ENCODE measurements at places on chromosomes 5 and 9.
A peak's percentile ranks its signal among the peaks of the same experiment; 100 is the strongest.

DNA sequence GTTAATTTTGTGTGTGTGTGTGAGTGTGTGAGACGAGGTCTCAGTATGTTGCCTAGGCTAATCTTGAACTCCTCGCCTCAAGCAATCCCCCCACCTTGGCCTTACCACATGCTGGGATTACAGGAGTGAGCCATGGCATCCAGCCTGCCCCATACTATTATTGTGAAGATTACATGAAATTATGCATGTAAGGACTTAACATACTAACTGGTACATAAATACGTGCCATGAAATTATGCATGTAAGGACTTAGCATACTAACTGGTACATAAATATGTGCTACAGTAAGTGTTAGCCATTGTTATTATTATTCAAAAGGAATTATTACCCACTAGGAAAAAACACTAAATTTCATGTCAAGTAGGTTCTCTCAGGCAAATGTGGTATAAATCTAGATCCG, 16.2 kb downstream of the DMGDH start:
- DNase-seq: no peak

GRCh38 chr9:131731237-131731636, 8.6 kb downstream of the RAPGEF1 start:
- DNase-seq: no peak

DNA sequence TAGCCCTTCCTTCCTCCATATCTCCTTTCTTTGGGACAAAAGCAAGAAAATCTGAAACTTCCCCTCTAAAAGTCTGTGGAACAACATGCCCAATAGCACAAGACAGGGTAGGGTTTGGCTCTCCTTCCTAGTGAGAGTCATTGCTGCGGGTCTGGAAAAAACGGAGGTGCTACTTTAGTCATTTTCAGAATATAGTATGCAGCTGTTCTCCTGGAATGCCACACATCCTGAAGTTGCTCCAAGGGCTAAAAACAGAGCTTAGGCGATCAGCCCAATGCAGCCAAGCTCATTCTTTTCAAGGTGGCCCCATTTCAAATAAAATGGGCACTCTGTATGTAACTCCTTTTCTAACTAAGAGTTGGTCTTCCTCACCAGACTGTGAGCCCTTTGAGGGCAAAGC, 39.5 kb upstream of the MYOT start:
- no peak for DNase-seq

DNA sequence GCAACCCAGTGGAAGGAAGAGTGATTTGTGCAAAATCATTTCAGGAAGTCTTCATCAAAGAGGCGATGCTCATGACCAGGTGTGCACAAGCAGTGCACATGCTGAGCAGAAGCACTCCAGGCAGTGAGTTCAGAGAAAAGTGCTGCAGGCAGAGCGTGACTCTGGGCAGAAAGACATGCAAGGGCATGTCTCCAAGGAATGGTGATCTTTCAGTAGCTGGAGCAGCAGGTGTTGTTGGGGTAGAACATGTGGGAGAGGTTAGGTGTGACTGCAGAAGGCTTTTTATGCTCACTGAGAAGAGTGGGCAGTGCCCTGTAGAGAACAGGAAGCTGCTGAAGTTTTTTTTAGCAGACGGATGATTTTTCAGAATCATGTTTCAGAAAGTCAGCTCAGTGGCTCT, 545.4 kb upstream of the TLE4 start:
- DNase-seq: no peak

GRCh38 chr5:33738967-33739366, 152.8 kb downstream of the ADAMTS12 start:
- DNase-seq: no peak

GRCh38 chr5:107467137-107467932, 203.4 kb downstream of the EFNA5 start:
- no peak for DNase-seq

DNA sequence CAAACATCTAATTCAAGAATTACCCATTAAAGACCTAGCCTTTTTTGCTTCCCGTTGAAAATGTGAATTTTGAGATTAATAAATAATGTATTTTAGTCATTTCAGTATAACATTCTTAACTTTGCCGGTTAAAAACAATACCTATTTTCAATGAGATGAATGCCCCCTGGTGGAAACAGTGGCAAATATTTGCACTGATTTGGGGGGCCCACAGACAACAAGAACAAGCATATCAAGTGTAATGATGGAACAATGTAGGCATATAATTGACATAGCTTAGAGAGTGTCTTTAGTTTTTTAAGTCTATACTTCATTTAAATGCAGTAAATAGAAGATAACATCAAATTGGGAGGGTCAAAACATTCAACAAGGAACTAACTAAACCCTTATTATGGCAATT, 111.9 kb downstream of the NTRK2 start:
- DNase-seq: peak; percentile 65

DNA sequence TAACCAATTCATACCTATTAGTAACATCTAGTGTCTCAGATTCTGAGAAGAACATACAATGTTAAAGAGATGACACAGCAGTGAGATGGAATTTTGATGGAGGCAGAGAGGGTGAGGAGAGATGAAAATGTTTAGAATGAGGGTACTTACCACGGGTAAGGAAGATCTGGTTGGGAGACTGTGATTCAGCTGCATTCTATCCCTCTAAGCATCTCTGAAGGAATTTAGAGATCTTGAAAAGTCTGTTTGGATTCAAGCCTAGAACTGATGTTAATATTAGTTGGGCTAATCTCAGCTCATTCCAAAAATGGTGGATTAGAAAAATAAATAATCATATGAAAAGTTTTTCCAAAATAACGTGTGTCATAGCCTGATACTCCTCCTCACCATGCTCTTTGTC, 191.5 kb upstream of the CLINT1 start:
- no peak for DNase-seq

DNA sequence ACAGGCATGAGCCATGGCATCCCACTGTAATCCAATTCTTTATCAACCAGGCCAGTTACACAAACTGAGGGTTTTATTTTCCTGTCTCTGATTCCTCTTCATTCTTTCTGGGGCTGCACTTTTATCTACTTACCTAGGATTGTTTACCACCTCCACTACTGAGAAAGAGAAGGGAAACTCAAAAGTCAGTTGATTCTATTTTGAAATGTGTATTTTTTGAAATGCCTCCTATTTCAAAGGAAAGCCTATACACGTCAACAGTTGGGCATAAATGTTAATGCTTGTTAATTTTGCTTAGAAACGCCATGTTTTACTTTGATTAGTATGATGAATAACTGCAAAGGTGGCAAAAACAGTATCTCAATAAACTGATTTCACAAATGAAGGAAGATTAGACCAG, 92.5 kb downstream of the MLLT3 start:
- DNase-seq: no peak

- no peak for DNase-seq
These were observed 435.4 kb downstream of the ZSWIM6 start for GRCh38 chr5:61767231-61768080.

GRCh38 chr5:113520429-113520828, 6.9 kb downstream of the YTHDC2 start:
- DNase-seq: no peak

DNA sequence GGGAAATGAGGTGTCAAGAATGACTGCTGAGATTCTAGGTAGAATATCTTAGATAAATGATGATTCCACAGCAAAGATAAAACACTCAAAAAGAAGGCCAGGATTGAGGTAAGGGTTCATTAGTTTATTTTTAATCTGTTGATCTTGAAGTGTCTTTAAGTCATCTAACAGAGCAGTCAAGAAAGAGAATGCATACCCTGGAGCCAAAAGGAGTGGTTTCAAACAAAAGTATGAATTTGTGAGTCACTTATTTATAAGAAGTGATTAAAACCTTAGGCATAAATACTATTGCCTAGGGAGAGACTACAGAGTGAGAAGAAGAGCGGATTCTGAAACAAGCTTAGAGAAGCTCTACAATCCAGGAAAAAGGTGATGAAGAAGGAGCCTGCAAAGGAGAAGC, 541.0 kb downstream of the DTWD2 start:
- DNase-seq: no peak

GRCh38 chr9:12604164-12604821, 88.9 kb upstream of the TYRP1 start:
- DNase-seq: no peak

- no peak for DNase-seq
These were observed 49.3 kb downstream of the NR2F1 start for GRCh38 chr5:93632327-93632726.

DNA sequence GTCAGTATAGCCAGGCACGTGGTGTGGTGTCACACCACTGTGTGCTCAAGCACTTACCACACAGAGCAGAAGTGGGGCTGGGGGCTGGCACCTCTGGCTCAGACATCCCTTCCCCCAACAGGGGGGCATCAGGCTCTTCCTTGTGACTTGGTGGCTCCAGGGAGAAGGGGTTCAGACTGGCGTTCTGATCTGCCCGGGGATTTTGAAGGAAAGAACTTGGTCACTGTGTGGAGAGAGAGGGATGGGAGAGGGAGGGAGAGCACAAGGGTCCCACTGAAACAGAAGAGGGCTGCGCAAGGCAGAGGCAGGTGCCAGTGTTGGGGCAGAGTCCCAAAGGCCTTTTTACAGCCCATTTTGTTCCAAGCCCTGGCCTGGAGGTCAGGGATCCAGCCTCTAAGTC, 109.7 kb upstream of the ALDH1B1 start:
- DNase-seq: no peak

DNA sequence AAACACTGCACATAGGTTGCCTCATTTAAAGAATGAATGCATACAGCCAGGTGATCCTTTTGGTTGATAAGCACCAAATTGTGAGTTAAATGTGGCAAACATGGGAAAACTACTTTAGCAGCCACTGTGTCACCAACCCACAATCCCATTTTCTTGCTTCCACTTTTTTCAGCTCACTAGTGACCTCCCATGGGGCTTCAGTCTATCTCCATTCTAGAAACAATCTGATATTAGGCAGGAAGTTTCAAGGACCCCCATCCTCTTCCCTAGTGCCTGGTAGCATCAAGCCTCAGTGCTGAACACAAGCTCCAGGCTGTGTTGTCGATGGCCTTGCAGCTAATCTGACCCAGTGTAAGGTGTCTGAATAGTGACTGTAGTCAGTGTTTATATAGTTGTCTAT, 66.2 kb downstream of the PLPPR1 start:
- DNase-seq: no peak

- no peak for DNase-seq
These were observed 175.2 kb downstream of the GAPVD1 start for GRCh38 chr9:125436613-125437443.

Data from GM23338 (cell line).